Activated naive CD4-positive, alpha-beta T cell treated with anti-CD3 and anti-CD28 coated beads for 36 hours (primary cell): ENCODE measurements at places on chromosomes 11 and 22. TPM values are rescaled to one million over a fixed set of nuclear protein-coding genes. Genes with fewer than 3 reads are reported as not detected.

GRCh38 chr11:2458321-2458720 lies 13.5 kb downstream of the KCNQ1 start:
- DNase-seq = no peak

- DNase-seq = no peak
These were observed at the start of gene POU2AF2 for GRCh38 chr11:111245425-111245824. TSS of gene POU2AF2 (plus strand) at chr11:111245725. CDS start at chr11:111245854, 129 bp downstream.

- DNase-seq = no peak
These were observed 5.8 kb upstream of the HBE1 start for GRCh38 chr11:5275369-5276110.

Gene SPON1
- 0.24 TPM for total RNA-seq

GRCh38 chr11:31424652-31425051 lies 55.0 kb downstream of the DNAJC24 start:
- DNase-seq = no peak

- DNase-seq = no peak
These were observed 24.4 kb downstream of the SGSM1 start for GRCh38 chr22:24830205-24830979.

DNA sequence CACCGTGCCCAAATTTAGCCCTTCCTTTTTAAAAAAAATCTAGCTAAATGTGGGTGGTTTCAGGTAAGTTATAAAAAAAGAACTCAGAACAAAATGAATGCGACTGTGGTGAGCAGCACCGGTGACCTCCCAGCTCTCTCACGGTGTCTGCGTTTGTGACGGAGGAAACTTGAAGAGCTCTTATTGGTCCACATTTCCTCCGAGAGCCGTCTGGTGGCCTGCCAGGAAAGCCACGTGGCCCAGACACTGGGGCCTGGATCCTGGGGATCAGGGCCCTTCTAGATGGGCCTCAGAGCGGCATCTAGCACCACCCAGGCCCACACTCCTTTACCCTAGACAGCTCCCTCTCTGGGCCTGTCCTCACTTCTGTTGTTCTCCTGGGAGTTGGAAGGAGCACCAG lies 39.5 kb downstream of the B3GAT1 start:
- no peak for DNase-seq

DNA sequence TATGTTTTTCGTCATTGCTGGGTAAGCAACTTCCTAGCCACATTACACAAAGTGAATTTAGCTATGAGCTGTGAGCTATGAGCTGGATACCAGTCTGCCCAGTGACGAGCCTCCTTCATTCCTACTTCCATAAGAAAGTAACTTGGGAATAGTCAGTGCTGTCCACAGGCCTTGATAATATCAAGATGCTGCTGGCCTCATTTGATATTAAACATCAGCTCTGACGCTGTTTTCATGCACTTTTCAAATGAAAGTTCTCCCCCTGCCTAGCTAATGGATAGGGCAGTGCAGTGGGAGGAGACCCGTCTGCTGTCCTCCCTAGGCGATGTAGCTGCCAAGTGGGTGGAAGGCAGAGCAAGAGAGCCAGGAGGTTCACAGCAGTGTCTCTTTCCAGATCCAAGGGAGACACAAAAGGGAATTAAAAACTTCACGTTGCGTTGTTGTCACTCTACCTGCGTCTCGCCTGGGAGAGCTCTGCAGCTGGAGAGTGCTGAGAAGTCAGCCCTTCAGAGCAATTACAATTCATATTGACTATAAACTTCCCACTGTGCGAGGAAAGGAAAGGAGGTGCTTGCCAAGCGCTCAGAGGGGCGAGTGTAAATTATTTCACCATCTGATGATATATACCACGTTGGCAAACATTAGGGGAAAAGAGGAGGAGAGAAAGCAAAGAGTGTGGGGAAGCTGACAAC lies 861.4 kb downstream of the NTM start:
- no peak for DNase-seq

Gene EXPH5
- 3.3 TPM for total RNA-seq

Gene MMP3
- total RNA-seq = not detected

DNA sequence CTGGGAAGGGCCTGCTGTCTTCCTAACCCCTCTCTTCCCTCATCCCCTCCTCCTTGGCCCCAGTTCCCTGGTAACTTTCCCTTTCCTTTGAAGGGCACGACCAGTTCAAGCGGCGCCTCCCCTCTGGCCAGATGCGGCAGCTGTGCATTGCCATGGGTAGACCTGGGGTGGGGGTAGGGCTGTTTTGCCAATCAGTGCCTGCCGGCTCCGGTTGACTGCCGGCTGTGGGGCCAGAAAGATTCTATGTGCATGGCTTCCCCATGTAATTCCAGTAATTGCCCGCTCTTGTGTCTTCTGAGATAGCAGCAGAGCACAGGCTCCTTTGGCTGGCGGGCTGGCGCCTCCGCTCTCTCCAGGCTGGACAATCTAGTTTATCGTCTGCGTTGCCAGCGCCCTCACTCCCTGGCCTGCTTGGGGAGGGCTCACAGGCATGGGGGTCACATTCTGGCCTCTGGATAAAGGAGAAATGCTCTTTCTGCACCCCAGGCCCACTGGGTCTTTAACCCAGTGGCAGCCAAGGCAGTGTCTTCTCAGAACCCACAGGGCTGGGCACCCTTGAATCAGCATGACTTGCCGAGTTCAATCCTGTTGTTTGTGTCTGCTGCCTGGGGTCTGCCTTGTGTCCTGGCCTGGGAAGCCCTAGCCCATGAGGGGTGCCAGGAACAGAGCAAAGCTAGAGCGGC lies 9.4 kb downstream of the SIDT2 start:
- DNase-seq = no peak

Gene SOX6
- total RNA-seq = not detected

DNA sequence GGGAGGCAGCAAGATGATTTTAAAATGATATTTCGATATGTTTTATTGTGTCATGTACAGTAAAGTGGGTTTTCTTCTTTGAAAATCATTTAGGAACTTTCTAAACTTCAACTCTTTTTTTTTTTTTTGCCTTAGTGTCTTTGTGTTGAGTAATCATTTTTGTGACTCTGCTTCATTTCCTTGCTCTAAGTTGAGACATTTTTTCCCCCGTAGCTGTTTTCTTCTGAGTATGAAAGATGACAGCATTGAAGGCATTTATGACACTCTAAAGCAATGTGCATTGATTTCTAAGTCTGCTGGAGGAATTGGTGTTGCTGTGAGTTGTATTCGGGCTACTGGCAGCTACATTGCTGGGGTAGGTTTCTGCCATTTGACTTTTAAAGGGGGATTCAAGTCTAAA lies 23.5 kb downstream of the RRM1 start:
- no peak for DNase-seq

GRCh38 chr11:43486141-43486540 lies 127.4 kb downstream of the TTC17 start:
- no peak for DNase-seq

DNA sequence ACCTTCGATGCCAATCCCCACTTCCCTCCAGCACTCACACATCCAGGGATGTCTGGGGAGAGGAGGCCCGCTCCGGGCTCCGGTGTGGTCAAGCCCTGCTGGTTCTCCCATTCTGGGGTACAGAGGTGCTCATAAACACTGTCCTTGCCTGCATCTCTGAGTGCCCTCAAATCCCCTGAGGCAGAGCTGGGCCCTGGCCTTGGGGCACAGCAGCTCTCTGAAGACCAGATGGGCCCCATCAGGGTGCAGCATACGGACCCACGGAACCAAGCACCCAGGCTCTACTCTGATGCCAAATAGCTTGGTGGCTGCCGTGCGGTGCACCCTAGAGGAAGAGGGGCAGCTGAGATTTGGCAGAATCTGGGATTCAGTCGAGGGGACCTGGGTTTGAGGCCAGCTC lies 35.7 kb upstream of the NNMT start:
- no peak for DNase-seq

DNA sequence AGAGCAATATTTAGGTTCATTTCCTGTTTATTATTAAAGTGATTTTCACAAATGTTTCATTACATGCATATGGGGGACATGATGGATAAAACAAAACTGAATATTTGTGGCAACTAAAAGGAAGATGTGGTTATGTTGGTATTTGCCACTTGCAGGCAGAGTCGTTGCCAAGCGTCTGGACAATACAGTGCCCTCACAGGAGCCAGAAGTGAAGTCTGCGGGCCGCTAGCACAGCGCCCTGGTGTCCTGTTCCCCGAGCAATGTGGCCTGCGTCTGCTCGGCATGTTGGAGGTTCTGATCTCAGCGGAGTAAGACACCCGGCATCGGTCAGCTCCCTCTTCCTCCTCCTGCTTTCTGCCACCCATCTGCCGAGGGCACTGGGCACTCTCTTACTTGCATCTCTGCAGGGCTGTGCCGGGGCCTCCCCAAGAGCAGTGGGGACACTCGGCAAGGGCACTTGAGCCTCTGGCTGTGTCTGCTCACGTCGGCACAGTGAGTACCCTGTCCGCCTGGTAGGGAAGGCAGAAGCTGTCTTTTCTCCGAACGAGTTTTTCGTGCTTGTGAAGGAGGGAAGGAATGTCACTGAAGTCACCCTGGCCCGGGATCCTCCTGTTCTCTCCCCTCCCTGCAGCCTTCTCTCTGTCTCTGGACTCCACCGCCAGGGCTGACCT lies 10.5 kb upstream of the TTLL12 start:
- no peak for DNase-seq

- no peak for DNase-seq
These were observed 53.0 kb downstream of the MICAL2 start for GRCh38 chr11:12163181-12163941.

GRCh38 chr11:60184824-60185511 lies 2.1 kb upstream of the MS4A6A start:
- DNase-seq = no peak

DNA sequence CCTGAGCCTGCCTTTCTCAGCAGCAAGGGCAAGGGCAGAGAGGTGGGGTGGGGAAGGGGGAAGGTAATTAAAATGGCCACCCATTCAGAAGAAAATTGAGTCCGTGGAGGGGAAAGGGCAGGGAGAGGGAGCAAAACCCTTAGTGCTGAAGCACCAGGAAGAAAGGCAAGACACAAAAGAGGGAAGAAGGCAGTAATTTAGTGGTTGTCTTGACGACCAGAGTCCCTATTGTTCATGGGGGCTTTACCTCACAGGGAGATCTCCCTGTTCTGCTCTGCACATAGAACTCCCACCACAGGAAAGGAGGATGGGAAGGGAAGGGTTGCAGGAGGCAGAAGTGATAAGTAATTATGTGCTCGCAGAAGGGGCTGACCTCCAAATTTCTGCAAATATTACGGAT lies 23.4 kb downstream of the SNX19 start:
- no peak for DNase-seq

DNA sequence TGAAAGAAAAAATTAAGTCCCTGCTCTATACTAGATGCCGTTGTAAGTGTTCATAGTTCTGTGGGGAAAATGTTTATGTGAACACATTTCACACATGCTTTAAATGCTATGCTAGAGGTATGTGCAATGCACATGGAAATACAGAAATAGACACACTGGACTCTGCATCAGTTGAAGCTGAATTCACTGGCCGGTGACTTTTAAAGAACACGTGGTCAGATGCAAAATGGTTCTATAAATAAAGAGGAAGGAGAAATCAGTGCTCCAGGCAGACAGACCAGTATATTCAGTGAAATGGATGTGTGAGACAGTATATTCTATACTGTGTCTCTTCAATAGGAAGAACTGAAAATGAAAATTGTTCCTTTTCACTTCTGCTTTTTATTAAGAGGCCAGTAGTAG lies 29.9 kb downstream of the TRPC6 start:
- no peak for DNase-seq

- DNase-seq = no peak
These were observed 5.4 kb upstream of the GAS2L1 start for GRCh38 chr22:29300807-29301601.

Gene CRYBA4
- total RNA-seq = not detected

Gene TRIM29
- total RNA-seq = not detected

Gene CSNK2A3
- 1.8 TPM for total RNA-seq

- DNase-seq = no peak
These were observed 9.2 kb downstream of the LIN7C start for GRCh38 chr11:27497284-27497866.

GRCh38 chr11:130997278-130997677 lies 81.0 kb upstream of the SNX19 start:
- DNase-seq = no peak

DNA sequence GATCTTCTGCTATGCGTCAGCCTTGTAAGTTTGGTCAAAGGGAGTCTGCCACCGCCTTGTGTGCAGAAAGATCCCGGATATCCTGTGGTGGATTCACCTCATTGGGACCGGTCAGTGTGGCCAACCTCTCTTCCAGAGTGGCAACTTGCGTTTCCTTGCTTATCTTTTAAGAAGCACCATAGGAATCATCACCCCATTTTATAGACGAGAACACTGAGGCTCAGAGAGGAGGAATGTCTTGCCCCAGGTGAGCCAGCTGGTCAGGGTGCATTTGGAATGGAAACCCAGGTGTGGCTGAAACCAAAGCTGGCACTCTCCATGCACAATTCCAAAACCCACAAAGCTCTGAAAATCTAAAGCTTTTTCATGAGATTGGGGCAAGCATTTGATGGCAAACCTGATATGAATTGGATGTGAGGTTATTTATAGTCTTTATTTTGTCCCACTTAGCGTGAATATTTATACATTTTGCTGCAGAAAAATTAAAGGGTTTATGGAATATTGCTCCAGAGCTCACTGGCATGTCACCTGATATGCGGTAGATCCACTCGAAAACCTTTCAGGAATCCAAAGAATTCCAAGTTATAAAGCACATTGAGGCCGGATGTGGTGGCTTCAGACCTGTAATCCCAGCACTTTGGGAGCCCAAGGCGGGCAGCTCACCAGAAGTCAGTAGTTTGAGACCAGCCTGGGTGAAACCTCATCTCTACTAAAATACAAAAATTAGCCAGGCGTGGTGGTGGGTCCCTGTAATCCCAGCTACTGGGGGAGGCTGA lies 12.1 kb upstream of the EIF3D start:
- DNase-seq = no peak

- no peak for DNase-seq
These were observed 264 bp downstream of the BCO2 start for GRCh38 chr11:112175599-112175952.

Gene CLCF1
- not detected for total RNA-seq

DNA sequence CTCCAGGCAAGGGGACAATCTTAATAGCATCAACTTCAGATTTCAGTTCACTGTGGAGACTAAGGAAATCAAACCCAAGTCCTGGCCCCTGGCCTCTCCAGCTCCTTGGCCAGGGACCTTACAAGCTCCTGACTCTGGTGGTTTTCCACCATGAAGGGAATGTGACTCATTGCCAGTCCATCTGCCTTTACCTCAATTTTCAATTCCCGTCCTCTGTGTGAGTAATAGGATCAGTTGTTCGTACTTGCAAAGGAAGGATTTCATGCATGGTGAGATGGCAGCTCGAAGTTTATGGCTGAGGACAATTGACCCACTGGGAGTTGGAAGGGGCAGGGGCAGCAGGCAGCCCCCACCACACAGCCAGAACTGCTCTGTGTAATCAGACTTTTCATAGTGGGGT lies 42.5 kb downstream of the INSC start:
- DNase-seq = no peak

Gene RAPSN
- total RNA-seq = not detected

Gene FDX1
- 12.3 TPM for total RNA-seq

- DNase-seq = no peak
These were observed 55.6 kb downstream of the ARFGAP3 start for GRCh38 chr22:42801252-42802080.

- no peak for DNase-seq
These were observed 15.7 kb downstream of the NAP1L4 start for GRCh38 chr11:2976294-2977063.
